ENCODE measurements at places on chromosomes 11 and 22.

DNA sequence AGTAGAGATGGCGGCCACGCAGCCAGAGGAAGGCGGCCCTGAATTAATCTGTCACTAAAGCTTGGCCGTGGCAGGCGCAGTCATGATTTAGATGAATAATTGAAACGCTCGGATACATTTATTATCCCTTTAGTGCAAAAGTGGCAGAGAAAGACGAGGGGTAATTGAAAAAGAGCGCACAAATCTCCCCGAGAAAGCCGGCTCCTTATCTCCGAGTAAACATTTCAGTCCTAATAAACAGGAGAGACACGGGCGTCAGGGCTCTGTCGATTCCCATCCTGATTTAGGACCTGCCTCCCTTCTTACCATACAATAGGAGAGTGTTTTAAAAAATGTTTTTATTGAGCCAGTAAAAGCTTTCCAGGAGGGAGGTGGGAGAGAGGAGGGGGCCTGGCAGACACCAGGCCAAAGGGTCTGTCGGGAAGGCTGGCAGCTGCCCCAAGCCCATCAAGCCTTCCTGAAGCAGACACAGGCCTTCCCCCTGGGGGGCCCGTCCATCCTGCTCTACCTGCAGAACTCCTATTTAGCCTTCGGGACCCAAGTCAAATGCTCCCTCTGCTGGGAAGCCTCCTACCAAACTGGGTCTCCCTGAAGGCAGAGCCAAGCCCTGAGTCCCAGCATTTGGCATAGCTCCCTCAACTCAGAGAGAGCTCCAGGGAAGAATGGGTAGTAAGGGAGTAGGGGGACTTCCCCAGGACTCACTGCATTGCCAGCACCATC lies 22.8 kb downstream of the OTUB1 start:
- DNase-seq = no peak

DNA sequence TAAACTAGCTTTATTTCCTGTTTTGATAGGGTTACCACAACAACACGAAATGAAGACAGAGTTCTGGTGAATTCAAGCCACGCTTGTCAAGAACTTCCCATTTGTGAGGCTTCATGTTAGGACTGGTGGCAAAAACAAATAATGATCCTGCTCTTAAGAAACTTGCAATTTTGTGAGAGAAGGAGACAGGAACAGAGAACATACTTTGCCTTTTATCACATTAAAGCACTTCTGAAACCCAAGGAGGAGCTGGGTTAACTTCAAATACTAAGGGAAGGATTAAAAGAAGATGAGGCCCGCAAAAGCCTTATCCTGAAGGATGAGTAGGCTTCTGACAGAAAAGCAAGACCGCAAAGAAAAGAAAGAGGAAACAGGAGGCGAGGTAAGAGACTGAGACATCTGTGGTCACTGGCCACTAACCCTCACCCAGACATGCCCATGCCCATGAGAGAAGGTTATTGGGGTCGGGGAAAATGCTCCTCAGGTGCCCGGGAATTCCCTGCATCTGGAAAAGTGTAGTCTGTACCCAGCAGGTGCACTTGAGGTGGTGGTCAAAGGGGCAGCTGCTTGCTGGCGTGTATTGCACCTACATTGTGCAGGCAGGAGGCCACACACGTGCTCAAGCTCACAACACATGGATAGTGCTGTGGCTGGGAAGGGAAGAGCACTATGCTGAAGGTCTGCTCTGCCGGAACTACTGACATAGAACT lies 50.5 kb downstream of the MAPK1 start:
- no peak for DNase-seq

GRCh38 chr11:68037411-68038225 lies 1.2 kb upstream of the TCIRG1 start:
- DNase-seq = no peak

DNA sequence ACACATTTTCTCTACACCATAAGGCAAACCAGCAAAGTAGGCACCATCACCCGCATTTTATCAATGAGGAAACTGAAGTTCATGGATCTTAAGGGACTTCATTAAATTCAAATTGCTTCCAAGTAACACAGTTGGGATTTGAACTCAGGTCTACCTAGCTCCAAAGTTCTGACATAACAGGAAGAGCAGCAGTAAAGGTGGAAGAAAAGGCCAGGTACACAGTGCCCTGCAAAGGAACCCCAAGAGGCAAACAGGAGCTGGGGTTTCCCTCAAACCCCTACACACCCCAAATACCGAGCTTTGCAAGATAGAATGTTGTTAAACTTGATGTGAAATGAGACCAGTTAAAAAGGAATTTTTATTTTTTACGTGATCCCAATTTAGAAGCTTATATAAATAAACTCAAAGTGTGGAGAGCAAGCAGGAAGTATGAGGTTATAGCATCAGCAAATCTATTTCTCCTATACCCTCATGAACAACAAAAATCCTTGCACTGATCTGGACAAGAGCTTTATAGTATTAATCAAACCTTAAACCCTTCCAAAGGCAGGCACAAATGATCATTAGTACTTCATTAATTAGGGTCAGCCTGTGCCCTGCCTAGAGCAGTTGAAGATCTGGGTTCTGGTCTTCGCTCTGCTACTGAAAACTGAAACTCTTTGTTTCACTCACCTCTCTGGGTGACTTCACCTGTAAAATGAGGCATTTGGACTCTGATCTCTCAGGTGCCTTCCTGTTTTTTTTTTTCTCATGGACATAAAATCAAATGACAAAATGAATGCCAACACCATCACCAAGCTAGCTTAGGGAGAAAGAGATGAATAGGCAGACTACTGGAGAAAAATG lies 36.5 kb downstream of the SYTL2 start:
- DNase-seq = no peak

DNA sequence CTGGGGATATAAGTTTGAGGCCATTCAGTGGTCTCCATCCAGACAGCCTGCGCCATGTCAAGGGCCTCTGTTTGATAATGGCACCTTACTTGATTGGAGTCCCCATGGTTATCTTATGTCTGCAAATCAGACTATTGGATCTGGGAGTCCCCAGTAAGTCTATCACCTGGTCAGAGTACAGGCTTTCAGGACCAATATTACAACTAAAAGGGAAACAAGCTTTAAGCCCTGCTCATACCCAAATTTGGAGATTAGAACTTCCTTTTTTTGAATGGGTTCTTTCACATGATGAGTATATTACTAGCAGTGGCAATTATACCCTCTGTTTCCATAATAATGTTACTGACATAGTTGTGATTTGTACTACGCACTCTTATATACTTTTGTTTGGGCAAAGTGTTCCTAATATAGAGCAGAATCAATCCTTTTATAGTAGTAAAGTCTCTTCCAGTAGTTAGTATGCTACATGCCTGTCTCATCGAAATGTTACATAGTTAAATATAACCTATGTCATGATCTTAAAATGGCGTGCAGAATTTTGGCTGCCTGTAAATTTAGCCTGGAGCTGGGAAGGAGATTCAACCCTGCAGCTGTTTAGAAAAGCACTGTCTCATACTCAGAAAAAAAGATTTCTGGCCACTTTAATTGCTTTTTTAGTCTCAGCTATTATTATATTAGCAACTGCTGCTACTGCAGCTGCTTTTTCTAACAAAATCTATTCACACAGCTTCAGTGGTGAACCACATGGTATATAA lies 4.9 kb downstream of the MS4A15 start:
- no peak for DNase-seq

- no peak for DNase-seq
These were observed 34.2 kb downstream of the TBC1D22A start for GRCh38 chr22:46796566-46797195.

DNA sequence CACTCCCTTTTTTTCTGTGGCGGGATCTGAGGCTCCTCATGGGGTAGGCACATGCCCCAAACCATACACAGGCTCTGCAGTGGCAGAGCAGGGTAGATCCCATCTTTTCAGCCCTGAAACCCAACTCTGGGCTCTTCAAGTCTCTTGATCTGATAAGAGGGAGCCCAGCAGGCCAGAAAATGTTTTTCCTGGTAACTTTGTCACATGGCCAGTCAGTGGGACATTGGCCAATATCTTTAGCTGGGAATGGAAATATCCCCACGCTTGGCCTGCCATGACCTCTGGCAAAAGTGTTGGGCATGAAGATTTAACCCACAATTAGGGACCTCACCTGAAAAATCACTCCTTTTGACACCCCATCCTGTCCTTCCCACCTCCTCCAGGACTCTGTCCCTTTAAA lies 8.1 kb downstream of the INPP5J start:
- no peak for DNase-seq

- no peak for DNase-seq
These were observed 896.9 kb downstream of the KCNA4 start for GRCh38 chr11:29119707-29120618.

GRCh38 chr11:76564364-76564763 lies 106.2 kb downstream of the LRRC32 start:
- DNase-seq = no peak

DNA sequence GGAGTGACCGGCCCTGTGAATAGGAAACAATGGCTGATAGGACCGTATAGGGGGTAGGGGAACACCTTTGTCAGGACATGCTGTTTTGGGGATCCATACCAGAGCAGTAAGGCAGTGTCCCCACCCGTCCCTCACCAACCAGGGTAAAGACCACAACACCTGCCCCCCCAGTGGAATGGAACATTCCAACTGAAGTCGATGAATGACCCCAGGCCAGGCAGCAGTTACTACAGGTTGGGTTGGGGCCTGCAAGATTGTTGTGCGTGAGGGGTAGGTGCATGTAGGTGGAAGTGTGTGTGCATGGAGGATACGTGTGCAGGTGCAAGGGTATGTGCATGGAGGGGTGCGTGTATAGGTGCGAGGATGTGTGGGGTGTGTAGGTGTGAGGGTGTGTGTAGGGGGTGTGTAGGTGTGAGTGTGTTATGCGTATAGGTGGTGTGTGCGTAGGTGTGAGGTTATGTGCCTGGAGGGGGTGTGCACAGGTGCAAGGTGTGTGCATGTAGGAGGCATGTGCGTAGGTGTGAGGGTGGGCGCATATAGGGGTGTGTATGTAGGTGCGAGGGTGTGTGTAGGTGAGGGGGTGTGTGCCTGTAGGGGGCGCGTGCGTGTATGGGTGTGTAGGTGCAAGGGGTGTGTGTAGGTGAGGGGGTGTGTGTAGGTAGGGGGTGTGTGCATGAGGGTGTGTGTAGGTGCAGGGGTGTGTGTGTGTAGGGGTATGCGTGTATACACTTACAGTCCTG lies 32.9 kb downstream of the PISD start:
- DNase-seq = no peak

GRCh38 chr11:15918212-15918611 lies 438.1 kb downstream of the SOX6 start:
- no peak for DNase-seq
